ENCODE measurements at places on chromosomes 2 and 18.

DNA sequence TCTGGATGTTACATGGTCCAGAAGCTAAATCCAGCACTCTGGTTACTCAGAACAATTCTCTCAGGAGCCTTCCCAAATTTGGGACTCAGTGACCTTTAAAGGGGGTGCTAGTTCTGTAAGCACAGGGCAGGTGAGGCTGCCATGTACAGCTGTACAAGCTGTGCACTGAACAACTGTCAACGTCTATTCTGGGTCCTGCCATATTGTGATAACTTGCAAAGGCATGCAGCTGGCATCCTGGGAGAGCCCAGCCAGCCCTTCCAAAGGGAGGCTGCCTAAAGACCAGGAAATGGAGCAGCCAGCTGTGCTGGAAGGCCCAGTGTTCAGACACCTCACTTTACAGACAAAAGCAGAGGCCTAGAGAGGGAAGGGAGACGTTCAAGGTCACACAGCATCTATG, 204.8 kb downstream of the KLHL29 start:
- DNase-seq, result no peak

DNA sequence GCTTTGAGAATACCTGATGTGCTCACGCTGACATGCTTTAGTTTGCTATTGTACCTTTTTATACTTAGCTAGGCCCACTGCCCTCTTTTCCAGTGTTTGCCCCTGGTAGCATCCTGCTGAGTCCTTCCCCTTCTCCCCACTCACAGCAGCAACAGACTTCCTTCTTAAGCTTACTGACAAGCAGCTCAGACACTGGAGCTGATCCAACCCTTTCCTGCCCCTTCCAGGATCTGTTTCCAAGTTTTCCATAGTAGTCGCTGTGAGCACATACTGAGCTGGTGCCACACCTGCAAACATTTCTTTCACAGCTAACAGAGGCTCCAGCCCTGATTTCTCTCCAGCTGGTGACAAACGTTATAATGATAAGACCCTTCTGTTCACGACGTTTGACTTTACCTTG, 991.4 kb upstream of the CELF4 start:
- DNase-seq, result no peak

- DNase-seq, result no peak
Measured at GRCh38 chr2:24040511-24040910, 6.7 kb downstream of the WDCP start.

DNA sequence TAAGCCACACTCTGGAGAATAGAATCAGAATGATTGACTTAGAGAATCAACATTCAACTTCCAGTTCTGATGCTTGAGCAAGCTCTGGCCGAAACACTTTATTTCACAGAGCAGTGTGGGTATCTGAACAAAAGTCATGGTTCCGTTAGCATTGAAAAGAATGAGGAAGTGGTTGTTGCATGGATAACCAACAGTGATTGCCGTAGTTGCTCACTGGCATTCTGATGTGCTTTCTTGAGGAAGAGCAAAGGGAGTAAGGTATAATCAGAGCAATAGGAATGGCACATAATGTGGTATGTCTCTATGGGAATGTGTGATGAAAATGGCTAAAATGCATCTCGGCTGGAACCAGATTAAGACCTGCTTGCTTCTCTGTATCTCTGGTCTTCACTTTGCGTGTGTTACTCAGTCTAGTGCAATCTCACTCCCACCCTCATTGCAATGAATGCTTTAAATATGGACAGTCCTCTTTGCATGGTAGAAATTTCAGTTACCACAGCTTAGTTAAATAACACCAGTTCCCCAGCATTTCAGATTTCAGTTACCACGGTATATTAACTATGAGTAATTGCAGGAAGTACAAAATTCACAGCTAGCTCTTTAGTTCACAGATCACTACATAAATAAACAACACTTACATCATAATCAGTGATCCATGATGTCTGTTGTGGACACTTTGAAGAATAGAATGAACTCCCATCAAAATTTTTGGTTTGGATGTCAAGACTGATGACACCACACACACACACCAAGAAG, 7.8 kb upstream of the RAB12 start:
- DNase-seq, result no peak

GRCh38 chr2:115077626-115078025, 635.2 kb downstream of the DPP10 start:
- DNase-seq, result no peak

DNA sequence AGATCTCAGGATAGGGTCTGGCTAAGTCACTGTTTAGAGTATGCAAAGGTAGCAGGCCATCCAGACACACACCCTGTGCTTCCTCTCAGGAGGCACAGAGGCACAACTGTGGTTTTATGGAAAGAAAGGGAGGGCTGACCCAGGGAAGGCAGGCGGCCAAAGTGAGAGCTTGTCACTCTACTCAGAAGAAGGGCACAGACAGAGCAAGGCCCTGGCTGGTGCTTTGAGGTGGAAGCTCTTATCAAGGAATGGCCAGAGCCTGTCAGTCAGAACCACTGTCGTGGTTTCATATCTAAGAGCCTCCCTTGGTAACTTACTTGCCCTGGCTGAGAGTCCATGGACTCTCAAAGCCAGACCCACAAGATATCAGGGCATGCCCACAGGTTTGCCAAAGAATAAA, 40.7 kb downstream of the SLC9A2 start:
- no peak for DNase-seq

DNA sequence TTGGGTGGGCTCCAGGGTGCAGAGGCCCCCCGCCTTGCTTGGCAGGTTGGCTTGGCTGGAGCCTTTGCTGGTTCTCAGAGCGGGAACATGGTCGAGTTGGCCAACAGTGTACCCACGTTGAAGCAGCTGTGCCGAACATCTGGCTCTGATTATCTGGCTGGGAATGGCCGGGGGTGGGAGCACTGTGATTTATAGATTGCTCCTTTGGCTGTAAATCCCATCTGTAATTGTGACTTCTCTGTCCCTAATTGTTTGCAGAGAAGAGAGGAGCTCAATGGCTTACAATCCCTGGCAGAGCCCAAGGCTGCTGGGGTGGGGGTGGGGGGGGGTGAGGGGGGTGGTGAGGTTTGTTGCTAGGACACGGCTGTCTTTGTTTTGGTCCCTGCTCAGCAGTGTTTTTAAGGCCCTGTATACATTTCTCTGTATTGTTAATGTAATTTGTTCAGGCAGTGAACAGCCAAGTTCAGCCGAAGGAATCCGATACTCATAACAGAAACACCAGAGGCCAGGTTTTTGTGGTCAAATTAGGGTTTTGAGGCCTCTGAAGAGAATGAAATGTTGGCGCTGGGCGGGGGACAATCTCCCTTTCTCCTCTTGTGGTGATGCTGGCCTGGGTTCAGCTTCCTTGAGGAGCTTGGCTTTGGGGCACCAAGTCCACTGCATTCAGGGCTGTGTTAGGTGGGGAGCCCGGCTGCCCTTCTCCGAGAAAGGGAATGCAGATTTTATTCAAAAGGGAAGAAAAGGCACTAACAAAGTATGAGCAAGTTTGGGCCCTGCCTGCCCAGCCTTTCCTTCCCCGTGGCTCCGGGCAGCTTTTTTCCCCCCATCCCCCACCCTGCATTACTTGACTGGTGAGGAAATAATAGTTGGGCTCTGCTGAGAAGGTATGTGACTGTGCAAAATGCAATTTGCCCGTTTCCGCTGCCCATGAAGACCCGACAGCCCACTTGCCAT, 82.5 kb downstream of the TCF7L1 start:
- DNase-seq, result peak; percentile 81

DNA sequence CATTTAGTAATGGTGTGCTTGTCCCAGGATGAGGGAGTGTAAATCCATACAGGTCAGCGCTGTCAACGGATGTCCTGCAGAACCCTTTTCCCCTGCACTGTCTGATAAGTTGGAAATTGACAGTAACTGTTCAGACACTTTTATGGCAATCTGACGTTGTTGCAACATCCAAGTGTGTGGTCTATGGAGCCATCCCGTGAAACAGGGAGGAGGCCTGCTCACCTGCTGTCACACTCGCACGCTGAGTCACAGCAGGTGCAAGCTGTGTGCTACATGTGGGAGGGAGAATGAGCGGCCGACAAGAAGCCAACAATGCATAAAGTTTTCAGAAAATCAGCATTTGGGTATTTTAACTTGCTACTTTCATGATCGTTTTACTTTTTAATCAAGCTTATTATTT, 43.7 kb upstream of the RMDN2 start:
- DNase-seq, result no peak

- DNase-seq, result no peak
Measured at GRCh38 chr2:73985308-73986084, 786 bp downstream of the TET3 start.

DNA sequence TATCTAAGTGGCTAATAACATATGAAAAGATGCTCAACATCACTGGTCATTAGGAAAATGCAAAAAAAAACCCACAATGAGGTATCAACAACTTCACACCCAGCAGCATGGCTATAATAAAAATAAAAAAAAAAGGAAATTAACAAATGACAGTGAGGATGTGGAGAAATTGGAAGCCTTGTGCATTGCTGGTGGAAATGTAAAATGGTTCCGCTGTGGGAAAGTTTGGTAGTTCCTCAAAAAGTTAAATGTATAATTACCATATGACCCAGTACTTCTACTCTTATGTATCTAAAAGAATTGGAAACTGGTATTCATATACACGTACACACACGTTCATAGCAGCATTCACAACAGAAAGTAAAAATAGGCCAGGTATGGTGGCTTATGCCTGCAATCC, 15.5 kb upstream of the CACNB4 start:
- no peak for DNase-seq

DNA sequence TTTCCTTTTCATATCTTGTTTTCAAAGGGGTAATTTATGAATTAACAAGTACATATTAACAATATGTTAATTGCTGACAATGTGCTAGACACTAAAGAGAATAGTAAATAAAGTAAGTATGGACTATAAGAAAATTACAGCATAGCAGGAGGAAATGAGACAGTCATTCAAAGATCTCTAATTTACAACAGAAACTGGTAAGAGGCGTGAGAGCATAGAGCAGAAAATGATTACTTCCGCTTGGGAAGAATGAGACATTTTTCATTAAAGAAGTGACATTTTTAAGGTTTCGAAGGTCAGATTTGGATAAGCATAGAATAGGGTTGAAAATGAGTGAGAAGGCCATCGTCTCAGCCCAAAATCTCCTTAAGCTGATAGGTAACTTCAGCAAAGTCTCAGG, 184.4 kb upstream of the SESTD1 start:
- no peak for DNase-seq

- no peak for DNase-seq
Measured at GRCh38 chr2:192250961-192251360, 56.2 kb upstream of the TMEFF2 start.

DNA sequence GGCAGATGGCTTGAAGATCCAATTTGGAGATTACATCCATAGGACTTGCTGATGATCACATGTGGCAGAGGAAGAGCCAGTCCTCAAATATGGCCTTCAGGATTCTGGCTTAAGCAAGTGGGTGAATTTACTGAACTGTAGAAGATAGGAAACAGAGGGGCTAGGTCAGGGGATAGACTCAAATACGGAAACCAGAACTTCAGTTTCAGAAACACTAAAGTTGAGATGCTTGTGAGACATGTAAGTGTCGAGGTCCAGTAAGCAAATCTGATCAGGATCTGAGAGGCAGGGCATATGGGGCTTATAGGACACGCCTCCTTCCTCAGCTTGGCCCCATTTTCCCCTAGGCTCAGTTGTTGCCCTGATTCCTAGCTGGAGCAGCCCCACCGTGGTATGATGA, 107.7 kb downstream of the LBH start:
- no peak for DNase-seq

GRCh38 chr2:191150600-191151330, at the start of gene STAT4:
STAT4 (minus strand) TSS chr2:191150994; CDS start chr2:191148203, 2,791 bp downstream.
- DNase-seq, result peak; percentile 26

DNA sequence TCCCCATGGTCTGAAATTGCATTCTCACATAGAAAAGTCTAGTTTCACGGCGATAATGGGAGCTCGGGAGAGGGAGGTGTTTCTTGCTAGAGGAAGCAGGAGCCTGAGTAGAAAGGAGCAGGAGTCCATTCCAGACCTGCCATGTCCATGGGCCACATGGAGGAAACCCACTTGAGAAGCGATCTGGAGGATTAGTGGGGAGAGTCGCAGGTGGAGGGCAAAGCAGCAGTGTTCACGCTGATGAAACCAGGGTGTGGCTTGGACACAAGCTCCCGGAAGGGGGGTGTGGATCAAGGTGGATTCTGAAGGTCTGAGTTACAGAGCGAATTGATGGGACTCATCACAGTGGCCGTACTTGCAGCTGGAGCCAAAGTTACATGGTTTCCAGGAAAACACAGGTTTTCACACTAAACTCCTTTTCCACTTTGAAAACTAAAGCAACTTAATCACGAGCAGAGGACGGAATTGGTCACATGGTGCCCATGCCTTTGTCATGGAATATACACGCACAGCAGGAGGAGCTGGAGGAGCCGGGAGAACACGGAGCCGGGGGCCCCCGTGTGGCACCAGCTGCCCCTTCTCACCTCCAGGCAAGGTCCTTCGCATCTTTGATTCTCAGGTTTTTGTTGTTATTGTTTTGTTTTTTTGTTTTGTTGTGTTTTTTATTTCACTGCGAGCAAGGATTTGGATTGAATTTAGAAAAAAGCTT, 255.1 kb upstream of the MYT1L start:
- no peak for DNase-seq

GRCh38 chr2:98821629-98822135, 90.8 kb upstream of the MGAT4A start:
- DNase-seq, result no peak

- DNase-seq, result peak; percentile 39
Measured at GRCh38 chr2:64831134-64831976, 157.8 kb upstream of the SLC1A4 start.

DNA sequence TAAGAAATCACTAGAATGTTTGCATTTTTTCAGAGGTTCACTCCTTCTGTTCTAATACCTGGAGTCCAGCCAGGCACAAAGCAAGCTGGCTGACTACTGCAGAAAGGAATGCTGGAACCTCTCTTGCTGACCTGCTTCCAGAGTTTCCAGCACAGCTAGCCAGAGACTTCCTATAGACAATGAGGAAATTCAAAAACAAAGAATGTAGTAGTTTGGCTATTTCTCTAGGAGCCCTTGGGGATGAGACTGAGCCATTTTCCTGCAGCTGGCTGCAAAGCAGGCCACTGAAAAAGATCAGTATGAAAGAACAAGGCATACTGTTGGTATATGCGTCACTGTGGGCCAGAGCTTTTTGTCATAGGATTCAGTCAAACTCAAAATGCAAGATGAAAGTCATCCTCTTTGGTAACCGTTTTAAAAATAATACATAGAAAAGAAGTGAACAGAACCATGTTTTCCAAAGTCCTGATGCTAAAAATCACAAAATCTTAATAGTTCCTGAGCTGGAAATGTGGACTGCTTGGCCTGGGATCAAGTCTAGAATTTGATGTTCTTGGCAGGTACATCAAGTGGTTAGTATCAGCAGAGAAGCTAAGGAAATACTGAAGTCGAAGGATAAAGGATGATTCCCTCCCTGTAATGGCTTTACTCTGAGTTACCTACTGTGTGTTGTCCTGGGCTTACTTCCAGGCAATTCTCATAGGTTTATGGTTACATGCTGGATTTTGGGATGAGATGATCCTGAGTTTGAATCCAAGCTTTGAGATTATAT, 9.0 kb upstream of the DSEL start:
- DNase-seq, result peak; percentile 95

GRCh38 chr18:3520230-3521085, 70.5 kb downstream of the TGIF1 start:
- DNase-seq, result no peak

DNA sequence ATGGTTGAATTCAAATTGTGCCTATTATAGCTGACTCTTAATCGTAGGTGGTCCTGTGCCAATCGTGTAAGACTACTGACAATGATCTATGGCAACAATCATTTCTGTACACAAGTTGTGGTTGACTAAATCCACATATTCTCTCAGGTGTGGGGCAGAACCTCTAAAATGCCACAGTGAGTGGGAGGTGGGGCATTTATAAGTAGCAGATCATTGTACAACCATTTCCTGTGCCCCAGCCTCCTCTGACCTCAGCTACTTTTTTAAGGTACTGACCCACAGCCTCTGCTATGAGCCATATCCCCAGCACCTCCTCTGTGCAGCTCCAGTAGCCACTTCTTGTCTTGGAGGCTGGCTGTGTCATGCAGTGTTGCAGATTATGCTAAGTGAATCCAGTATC, 48.6 kb upstream of the RAPH1 start:
- DNase-seq, result no peak
